ENCODE measurements at places on chromosomes 2 and 18.

DNA sequence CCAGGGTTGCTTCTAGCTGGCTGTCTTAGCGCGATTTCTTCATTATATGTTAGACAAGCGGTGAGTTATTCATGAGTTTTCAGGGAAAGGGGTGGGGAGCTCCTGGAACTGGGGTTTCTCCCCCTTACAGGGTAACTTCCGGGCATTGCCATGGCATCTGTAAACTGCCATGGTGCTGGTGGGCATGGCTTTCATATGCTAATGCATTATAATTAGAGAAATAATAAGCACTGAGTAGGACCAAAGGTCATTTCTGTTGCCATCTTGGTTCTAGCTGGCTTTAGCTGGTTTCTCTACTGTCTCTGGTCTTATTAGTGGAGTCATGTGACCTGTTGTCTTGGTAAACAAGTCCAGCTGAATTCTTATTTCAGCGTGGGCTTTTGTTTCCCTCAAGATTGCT is 5.5 kb upstream of the SNTG2 start:
- DNase-seq = no peak

- no peak for DNase-seq
These were observed 602.7 kb upstream of the ZNF804A start for GRCh38 chr2:183995632-183996031.

GRCh38 chr2:218026676-218027425 is 24.1 kb upstream of the TNS1 start:
- DNase-seq = no peak

- DNase-seq = no peak
These were observed 10.3 kb upstream of the NTSR2 start for GRCh38 chr2:11680182-11680900.

- DNase-seq = no peak
These were observed 69.1 kb downstream of the ACKR3 start for GRCh38 chr2:236638707-236639106.

- no peak for DNase-seq
These were observed 82.1 kb downstream of the EIF2AK3 start for GRCh38 chr2:88545118-88545517.

DNA sequence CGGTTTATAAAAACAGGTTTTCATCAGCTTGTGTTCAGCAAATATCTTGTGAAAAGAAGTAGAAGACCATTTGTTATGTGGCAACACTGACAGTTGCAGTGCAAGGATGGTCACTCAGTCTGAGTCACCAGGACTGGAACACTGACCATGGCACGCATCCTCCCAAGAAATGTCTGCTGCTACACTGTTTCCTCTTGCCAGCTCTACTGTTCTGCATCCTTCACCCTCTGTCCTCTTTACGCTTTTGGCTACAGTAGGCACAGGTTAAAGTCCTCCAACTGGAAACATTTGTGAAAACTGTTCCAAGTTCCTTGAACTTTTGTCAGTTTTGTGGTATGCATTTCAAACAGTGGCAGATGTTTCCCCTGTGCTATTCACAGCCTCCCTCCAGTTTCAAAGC is 39.4 kb downstream of the OSR1 start:
- DNase-seq = no peak
